CD4-positive, alpha-beta T cell treated with Interleukin-17A for 4 hours (primary cell): ENCODE measurements at places on chromosomes 11 and 22.

DNA sequence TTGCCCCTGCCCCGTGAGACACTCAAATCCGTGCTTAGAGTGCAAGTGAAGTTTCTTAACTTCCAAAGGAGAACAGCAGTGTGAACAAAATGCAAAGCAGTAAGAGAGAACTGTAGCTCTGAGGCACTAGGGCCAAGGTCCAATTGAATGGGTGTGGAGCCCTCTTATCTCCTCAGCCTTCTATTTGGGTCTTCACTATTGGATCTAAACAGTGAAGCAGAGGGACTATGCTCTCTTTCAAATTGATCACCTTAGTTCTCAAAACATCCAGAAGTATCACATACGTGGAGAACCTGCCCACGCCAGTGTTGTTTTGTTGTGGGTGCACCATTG lies 49.6 kb downstream of the C22orf31 start:
- no peak for DNase-seq

DNA sequence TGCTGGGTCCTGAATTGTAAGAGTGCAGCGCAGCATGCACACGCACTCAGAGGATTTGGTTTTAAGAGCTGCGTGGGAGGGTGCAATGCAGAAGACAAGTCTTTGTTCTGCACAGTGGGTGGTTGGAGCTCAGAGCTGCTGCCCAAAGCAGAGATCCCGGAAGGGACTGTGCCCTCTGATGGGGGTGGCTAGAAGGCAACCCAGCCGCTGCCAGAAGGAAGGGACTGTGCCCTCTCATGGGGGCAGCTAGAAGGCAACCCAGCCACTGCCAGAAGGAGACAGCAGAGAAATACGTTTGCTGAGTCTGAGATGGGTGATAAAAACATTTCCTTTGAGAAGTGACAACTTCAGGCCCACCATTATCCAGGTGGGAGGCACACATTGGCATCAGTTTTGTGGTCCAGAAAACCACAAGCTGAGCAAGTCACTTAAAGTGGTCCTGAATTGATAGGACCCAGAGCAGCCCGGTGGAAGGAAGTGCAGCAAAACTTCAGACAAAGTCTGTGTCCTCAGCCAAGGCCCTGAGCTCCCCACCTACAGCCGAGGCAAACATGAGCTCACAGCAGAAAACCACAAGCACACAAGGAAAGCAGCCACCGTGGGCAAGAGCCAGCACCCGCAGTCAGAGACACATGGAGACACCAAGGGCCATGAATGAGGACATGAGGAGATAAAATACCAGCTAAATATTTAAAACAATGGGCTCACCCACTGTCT lies 4.3 kb downstream of the KRTAP5-6 start:
- DNase-seq = peak; percentile 27

DNA sequence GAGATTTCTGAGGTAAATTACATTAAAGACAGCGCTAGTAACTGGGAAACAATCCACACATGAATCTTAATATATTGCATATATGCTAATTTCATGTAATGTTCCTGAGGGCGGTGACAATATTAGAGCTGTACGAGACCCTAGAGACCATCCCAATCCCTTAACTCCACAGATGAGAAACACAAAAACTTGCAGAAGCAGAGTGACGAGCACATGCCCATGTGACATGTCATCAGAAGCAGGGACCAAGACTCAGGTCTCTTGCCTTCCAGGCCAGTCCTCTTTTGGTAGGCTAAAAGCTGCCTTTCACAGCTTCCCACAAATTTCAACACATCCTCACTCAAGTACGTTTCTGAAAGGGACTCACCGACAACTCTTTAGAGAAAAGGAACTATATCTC lies 11.8 kb downstream of the MAPK1 start:
- DNase-seq = no peak

GRCh38 chr11:6298605-6299004 lies 21.7 kb downstream of the CAVIN3 start:
- DNase-seq = no peak

- no peak for DNase-seq
Observed at GRCh38 chr11:39461066-39461465, 1998.4 kb downstream of the LRRC4C start.

- peak; percentile 49 for DNase-seq
Observed at GRCh38 chr22:32204856-32205722, at the start of gene RFPL2. Gene RFPL2 (minus strand): TSS chr22:32205073. CDS start chr22:32202451, 2,622 bp downstream.

- DNase-seq = no peak
Observed at GRCh38 chr11:46860218-46860617, 14.1 kb upstream of the CKAP5 start.

- no peak for DNase-seq
Observed at GRCh38 chr11:134802116-134802515, 390.1 kb upstream of the B3GAT1 start.

GRCh38 chr11:69972351-69972802 lies 105.7 kb upstream of the ANO1 start:
- DNase-seq = peak; percentile 52

GRCh38 chr11:61814247-61814957 lies 2.4 kb downstream of the FADS1 start:
- peak; percentile 8 for DNase-seq

GRCh38 chr11:30568931-30569330 lies 17.2 kb downstream of the MPPED2 start:
- DNase-seq = no peak

GRCh38 chr11:56577621-56578020 lies at the start of gene OR5M10:
Gene OR5M10 (minus strand): TSS chr11:56577721. CDS start chr11:56577721, 0 bp downstream.
- no peak for DNase-seq

GRCh38 chr11:70255477-70256116 lies 14.9 kb upstream of the PPFIA1 start:
- DNase-seq = no peak

DNA sequence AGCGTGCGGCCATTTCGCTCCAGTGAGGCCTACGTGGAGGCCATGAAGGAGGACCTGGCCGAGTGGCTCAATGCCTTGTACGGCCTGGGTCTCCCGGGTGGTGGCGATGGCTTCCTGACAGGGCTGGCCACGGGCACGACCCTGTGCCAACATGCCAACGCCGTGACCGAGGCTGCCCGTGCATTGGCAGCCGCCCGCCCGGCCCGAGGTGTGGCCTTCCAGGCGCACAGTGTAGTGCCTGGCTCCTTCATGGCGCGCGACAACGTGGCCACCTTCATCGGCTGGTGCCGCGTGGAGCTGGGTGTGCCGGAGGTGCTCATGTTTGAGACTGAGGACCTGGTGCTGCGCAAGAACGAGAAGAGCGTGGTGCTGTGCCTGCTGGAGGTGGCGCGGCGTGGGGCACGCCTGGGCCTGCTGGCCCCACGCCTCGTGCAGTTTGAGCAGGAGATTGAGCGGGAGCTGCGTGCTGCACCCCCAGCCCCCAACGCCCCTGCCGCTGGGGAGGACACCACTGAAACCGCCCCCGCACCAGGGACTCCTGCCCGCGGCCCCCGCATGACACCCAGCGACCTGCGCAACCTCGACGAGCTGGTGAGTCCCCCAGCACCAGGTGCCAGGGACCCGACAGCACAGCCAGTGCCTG lies 1.8 kb downstream of the GAS2L1 start:
- no peak for DNase-seq

DNA sequence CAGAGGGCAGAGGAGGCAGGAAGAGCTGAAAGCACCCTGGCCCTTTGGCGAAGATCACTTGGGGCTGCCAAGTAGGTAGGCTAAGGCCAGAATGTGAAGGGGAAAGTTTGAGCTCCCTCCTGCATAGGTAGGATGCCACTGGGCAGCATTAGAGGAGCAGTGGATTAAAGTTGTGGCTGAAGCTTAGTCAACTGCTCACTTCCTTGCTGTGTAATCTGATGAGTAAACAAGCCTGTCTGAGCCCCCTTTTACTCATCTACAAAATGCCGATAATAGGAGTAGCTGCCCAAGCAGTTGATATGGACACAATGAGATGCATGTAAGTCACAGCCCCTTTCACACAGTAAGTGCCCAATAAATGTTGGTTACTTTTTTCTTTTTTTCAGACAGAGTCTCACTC lies 216.4 kb downstream of the MN1 start:
- no peak for DNase-seq

GRCh38 chr11:43790444-43790794 lies 90.2 kb upstream of the ALKBH3 start:
- no peak for DNase-seq

DNA sequence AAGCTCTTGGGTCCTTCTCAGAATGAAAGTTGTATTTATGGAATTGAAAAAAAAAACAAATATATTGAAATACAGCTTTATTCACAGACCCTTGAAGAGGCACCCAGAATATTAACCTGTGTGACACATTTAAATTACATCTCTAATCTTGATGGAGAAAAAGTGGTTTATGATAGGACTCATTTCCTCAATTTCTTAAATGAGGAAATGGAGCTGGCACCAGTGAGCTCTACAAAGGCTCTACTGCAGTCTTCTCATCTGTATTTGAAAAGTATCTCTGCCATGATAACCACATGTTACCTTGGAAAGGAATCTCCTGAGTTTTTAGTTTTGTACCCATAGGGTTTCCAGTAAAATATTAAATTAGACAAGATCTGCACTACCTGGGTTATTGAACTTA lies 186.5 kb downstream of the HIPK3 start:
- DNase-seq = no peak

GRCh38 chr22:43921370-43921769 lies 2.2 kb upstream of the PNPLA3 start:
- no peak for DNase-seq

- no peak for DNase-seq
Observed at GRCh38 chr11:2782769-2783168, 83.0 kb upstream of the KCNQ1OT1 start.

GRCh38 chr11:75582506-75582894 lies 20.4 kb downstream of the SERPINH1 start:
- no peak for DNase-seq

DNA sequence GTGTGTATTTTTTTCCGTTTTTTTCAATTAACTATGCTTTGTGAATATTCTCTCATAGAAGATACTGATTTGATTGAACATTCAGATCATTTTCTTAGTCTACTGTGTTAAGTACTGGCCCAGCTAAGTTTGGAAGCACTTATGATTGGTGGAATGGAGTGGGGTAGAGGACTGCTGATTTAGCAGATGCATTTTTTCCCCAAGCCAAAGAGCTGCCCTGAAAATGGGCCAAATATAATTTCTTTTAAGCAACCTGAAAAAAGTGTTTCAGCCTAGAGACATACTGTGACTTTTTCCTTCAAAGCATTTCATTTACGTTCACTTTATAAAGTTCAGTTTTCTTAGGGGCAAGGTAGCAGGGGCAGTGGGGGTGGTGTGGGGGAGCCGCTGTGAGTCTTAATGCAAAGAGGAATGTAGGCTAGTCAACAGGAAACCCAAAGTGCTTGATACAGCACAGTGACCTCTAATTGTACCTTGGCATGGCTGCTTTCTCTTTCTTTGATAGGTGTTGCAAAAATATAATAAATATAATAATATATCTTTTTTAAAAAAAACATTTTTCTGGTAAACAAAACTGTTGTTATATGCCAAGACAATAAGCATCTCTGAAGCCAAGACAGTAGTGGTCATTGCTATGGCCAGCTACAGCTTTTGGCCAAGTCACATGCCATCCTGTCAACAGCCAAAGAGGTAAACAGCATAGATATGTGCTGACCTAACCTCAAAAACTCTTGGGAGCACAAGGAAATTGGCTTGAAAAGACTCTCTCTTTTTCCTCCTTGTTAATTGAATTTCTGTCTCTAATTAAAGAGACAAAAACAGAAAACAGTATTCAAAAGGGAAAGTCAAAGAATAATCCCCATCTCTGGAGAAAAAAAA lies 58.8 kb downstream of the LIF start:
- DNase-seq = peak; percentile 30

DNA sequence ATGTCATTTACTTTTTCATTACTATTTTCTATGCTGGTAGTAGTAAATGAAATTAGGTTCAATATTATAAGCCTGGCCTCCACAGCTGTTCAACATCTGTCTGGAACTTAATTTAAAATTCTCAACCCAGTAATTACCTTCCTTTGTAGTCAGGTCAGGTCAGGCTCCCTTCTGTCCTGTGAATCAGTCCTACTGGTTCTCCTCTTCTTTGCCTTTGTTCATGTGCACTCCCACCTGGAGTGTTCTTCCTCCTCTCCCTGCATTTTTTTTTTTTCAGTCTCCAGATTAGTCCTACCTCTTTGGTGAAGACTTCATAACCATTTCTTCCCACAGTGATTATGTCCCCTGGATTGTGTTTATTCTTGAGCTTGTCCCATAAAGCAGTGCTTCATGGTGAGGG lies 67.9 kb downstream of the DKK3 start:
- DNase-seq = no peak

- DNase-seq = no peak
Observed at GRCh38 chr11:95904009-95904650, 19.8 kb downstream of the MTMR2 start.

GRCh38 chr11:102458548-102458947 lies 6.0 kb upstream of the TMEM123 start:
- no peak for DNase-seq

DNA sequence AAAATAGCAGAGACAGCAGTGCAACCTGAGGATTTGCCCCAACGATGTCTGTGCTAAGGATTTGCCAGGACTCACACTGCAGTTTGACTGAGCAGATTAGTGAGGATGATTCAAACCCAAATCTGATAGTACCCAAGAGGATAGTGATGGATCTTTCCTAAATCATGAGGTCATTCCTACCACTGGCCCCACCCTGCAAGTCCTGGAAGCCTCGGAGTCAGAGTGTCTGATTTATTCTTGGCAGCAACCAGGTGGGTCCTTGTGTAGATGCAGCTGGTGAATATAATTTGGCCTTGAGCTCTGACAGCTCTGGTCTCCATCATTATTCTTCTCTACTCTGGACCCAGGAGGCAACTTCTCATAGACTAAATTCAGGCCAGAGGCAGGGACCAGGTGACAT lies 179.3 kb upstream of the RAG2 start:
- no peak for DNase-seq

DNA sequence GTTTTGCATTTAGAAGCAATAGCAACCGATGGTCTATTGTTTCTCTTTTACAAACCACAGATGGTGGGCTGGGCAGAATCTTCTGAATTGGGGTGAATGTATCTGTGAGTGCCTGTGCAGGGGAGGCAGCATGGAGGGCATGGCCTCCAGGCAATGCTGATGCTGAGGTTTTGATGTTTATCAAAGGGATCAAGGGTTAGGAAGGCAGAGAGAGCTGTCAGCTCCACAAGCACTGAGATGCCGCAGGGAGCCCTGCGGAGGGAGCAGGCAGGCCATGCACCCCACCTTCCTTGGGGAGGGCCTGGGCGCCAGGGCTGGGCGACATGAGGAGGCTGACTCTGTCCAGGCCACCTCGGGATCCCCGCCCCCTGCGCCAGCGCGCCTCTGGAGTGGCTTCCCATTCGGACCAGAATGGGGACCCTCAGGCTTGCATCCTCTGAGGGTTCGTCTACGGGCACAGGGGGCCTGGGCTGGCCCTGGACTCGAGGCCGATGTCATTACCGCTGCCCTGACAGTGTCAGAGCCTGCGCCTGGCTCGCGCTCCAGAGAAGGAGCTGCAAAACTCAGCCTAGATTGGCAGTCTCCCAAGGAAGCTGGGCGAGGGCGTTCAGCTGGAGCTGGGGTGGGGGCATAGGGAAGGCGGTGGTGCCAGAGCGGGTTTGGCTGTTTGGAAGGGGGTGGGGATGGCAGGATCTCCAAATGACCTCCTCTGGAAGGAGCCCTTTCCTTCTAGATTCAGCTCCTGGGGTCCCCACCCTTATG lies 13.9 kb upstream of the TH start:
- DNase-seq = no peak
